Activated naive CD4-positive, alpha-beta T cell treated with anti-CD3 and anti-CD28 coated beads, Interleukin-2, amount 50 U/mL, for 72 hours (primary cell): ENCODE measurements at places on chromosomes 2 and 18. TPM values are rescaled to one million over a fixed set of nuclear protein-coding genes. Genes with fewer than 3 reads are reported as not detected.

DNA sequence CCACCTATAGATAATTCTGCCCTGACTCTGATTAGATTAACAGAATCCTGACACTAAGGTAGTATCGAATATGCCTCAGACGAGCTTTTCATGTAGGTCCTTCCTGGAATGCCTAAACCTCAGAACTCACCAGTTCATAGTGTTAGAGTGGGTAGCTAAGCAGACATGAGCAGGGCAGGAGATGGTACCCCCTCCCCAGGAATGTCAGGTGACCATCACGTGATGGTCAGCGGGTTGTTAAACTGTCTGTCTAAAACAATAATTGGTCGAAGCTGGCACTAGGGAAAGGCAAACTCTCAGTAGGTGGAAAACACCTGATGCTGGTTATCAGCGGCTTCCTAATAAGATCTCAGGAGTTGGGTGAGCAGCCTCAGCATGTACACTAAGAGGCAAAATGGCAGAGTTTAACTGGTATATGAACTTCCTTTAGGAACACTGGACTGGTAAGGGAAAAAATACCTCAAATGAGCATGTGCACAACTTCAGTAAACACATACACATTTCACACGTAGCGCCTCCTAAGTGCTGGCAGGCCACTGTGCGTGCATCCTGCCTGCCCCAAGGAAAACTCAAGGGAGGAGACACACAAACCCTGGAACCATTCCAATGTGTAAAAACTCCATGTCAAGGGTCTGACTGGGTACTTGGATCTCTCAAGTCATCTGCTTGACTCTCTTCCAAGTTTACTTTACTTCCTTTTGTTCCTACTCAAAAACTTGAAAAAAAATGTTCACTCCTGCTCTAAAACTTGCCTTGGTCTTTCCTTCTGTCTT lies 339.5 kb downstream of the GULP1 start:
- no peak for DNase-seq

- no peak for DNase-seq
Observed at GRCh38 chr2:8036366-8036765, 645.5 kb upstream of the ID2 start.

- no peak for DNase-seq
Observed at GRCh38 chr2:45567974-45568789, 42.9 kb downstream of the SRBD1 start.

SLC38A11 gene
- total RNA-seq = not detected

MZT2A gene
- total RNA-seq = 71.2 TPM

DAW1 gene
- not detected for total RNA-seq
